MM.1S (cell line): ENCODE measurements at places on chromosomes 7 and 10.

DNA sequence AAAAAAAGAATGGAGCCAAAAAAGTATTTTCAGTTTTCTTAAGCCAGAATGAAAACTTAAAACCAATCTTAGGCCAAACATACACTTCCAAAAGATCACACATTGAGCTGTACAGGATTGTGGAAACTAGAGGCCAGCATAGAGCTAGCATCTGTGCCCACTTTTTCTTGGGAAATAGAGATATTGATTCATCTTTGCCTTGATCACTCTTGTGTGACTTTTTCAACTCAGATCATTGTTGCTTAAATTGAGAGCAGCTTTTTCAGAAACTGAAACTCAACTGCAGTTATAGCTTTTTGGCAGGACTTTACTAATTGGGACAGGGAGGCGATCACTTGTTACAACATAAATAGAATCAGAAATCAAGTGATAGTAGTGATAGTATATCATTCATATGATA is 132.2 kb downstream of the PRKG1 start:
- DNase-seq, result no peak

DNA sequence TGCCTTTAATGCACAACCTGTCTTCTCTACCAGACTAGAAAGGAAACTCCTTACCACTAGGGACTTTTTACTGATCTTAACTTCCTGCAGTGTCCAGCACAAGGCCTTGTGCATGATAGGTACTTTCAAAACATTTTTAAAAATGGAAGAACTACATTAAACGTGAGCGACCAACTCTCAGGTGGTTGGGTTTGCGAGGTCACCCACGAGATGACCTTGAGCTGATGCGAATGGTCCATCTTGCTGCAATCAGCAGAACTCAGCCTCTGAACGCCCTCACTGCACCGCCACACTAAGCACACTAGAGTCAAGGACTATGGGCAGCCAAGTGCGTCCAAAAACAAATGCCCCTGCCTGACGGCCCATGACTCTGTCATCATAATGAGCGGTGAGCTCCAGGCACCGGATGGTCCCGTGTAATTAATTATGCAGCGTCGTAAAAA is 34.9 kb upstream of the PTF1A start:
- DNase-seq, result peak; percentile 44

- DNase-seq, result no peak
These were observed 236.6 kb downstream of the EBF3 start for GRCh38 chr10:129727495-129727894.

GRCh38 chr10:123354521-123354920 is 200.3 kb downstream of the BUB3 start:
- DNase-seq, result no peak

DNA sequence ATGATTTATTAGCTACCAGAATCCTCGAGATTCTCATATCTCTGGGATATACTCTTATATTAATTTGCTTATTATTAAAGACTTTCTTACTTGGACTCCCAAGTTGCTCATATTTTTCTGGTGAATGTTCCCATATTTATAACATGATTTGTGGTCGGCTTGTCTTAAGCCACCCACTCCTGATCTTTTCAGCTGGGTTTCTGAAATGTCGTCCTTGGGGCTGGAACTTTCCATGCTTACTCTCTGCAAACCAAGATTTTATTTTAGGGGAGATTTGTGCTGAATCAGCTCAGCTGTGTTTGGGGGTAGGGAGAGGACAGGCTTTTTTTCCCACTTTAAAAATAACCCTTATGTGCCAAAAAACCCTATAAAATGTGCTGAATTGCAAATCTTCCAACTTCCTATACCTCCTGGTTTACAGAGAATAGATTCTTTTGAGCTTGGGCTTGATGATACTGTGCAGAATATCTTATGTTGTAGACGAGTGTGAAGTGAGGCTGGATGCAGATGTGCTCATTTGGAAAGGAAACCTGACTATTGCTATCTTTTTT is 162.1 kb downstream of the SND1 start:
- DNase-seq, result no peak

DNA sequence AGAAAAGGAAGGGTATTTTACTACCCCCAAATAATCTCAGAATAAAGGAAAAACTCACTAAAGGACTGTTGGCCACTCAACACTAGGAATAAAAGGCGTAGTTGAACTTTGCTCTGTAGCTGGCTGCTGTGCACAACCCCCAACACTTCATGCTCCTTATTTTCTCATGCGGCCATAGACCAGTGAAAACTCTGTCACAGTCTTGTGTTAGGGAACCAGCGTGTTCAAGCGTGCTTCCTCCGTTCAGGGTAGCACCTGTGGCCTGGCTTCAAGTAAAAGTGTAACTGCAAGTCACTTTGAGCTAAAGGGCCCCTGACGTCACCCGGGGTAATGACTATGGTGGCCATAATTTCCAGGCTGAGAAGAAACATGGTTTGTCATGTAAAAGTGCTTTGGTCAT is 27.0 kb downstream of the BLNK start:
- DNase-seq, result no peak

- DNase-seq, result peak; percentile 87
These were observed 62.4 kb downstream of the MICU1 start for GRCh38 chr10:72563327-72563932.
